ENCODE measurements at places on chromosomes 6 and 20. TPM values are rescaled to one million over a fixed set of nuclear protein-coding genes. Genes with fewer than 3 reads are reported as not detected.

The OARD1 gene
- 29.2 TPM for total RNA-seq

The CD83 gene
- 78.7 TPM for total RNA-seq

The DNMT3B gene
- total RNA-seq: 0.30 TPM

The SAPCD1 gene
- total RNA-seq: 4.2 TPM

The SOX18 gene
- not detected for total RNA-seq

The ASIP gene
- total RNA-seq: not detected

The GNRH2 gene
- total RNA-seq: 0.94 TPM

The LPA gene
- total RNA-seq: not detected

The MDFI gene
- not detected for total RNA-seq

The LKAAEAR1 gene
- not detected for total RNA-seq

The MCHR2 gene
- total RNA-seq: not detected

The PRICKLE4 gene
- total RNA-seq: not detected

The SUMO4 gene
- total RNA-seq: 11.4 TPM

DNA sequence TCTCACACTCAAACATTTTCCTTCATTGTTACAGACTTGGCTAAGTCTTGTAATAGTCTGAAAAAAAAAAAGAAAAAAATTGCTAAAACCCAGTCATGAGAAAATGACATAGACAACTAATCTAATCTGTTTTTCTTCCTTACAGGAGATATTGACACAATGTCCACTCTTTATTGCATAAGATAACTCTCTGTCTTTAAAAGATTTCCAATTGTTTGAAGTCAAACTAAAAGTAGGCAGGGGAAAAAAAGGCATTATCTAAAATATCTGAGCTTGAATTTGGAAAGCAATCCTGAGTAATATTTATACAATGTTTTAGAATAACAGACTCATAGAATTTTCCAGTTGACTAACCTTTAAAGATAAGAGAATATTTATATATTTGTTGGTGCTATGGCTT, 233.0 kb upstream of the CEP162 start:
- DNase-seq: no peak

DNA sequence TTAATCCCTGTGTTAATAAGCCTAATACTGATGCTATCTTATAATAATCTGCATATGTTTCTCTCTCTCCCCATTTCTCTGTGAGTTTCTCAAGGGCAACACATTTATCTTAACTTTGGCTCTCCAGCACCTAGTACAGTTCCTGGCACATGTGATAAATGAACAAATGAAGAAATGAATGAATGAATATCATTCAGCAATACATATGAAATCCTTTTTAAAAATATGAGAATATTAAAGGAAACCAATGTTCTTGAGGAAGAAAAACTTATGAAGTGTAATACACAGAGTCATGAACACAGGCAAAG, 55.9 kb downstream of the PIGU start:
- no peak for DNase-seq

DNA sequence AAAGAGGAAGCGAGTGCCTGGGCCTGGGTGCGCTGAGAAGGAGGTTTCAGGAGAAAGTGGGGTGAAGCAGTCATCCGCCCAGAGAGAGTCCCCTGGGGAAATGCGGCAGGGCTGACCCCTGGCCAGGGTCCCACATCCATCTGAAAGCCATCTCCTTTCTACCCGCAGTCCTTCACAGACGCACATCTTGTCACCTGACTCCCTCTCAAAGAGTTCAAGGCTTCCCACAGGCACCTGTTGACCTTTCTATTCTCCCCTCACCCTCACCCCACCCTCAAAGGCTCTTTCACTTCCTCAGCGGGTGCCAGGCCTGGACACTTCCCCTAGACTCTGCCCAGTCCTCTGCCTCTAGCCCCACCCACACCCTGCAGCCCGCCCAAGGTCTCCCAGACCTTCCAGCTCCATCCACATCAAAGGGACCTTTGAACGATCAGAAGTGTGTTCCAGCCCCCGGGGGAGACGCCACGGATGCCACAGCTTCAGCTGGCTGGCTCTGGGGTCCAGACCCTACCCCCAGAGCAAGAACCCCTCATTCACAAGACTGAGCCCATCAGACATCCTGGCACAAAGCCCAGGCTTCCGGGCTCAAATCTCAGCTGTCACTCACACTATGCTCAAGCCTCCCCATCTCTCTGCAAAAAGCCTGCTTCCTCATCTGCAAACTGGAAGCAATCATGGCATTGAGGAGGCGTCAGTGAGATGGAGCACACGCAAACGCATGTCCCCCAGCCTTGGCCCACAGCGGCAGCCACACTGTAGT, 2.1 kb downstream of the CTSZ start:
- no peak for DNase-seq

GRCh38 chr6:46262928-46263706, 92.3 kb upstream of the ENPP5 start:
- no peak for DNase-seq

DNA sequence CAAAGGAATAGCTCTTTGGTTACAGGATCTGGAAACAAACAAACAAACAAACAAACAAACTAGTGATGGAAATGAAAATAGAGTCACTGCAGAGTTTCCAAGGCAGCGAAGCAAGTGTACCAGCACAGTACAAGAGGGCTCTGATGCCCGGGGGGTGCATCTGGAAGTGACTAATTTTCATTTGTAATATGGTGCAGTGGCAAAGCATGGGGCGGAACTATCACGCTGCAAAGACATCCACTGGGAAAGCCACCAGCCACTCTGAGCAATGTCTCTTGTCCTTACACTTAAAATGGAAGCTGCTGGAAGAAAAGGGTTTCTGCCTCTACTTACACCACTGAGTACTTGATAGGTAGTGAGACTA, 44.4 kb upstream of the NEDD9 start:
- no peak for DNase-seq

DNA sequence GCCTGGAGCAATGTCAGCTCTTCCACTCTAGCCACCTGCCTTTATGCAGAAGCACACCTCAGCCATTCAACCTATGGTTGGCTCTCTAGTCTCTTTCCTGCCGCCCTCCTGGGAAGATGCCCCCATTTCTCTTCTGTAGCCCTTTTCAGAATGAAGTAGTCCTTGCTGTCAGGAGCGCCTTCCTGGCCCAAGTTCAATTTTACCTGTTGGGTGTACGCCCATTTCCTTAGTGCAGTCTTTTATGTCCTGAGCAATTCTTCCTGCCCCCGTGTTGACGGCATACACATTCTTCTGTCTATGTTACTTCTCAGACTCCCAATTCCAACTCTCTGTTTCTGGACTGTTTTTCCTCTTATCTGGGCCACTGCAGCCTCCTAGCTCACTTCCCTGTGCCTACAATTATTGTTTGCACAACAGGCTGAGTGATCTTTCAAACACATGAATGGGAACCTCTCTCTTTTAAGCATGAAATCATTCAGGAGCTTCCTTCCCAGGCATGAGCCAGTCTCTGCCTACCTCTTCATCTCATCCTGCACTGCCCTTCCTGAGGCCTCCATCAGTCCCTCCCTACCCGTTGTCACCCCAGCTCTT, 389.2 kb downstream of the CD83 start:
- DNase-seq: no peak

DNA sequence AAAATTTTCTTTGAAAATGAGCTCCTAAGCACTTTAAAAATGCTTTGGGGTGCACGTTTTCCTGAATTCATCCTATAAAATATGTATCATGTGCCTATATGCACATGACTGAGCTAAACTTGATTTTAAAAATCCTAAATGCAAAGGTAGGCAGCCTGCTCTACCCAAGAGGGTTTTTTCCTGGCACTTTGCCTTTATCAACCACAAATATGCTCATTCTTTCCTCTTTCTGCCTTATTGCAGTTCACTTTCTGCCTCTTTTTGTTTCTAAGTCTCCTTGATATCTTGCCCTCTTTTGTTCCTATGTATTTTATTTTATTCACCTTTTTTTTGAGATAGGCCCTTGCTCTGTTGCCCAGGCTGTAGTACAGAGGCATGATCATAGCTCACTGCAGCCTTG, 229.3 kb downstream of the GRM1 start:
- DNase-seq: no peak

- no peak for DNase-seq
These were observed 119.0 kb upstream of the DST start for GRCh38 chr6:56761651-56762050.

- DNase-seq: no peak
These were observed 45.3 kb downstream of the NINL start for GRCh38 chr20:25539742-25540672.

- DNase-seq: no peak
These were observed 63.1 kb upstream of the IFNGR1 start for GRCh38 chr6:137282254-137282653.

GRCh38 chr20:16432466-16433292, 140.6 kb downstream of the KIF16B start:
- DNase-seq: no peak

DNA sequence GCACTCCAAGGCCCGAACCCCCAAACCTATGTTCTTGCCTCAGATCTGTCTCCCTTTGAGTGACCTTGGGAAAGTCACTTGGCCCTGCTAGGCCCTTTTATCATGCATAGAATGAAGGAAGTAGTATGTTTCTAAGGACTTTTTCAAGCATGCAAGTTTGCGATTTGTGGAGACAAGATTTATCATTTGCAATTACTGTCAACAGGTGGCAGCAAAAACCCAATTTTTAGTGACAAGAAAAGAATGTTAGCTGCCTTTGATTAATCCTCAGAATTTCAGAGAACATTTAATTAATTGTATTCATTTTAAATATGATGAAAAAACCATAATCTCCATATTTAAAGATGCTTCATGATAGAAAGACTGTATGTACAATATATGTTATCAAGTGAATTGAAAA, 28.3 kb upstream of the PREP start:
- no peak for DNase-seq

GRCh38 chr6:160161647-160161986, 40.0 kb downstream of the SLC22A1 start:
- no peak for DNase-seq

GRCh38 chr6:12848964-12849808, 132.6 kb downstream of the PHACTR1 start:
- no peak for DNase-seq

DNA sequence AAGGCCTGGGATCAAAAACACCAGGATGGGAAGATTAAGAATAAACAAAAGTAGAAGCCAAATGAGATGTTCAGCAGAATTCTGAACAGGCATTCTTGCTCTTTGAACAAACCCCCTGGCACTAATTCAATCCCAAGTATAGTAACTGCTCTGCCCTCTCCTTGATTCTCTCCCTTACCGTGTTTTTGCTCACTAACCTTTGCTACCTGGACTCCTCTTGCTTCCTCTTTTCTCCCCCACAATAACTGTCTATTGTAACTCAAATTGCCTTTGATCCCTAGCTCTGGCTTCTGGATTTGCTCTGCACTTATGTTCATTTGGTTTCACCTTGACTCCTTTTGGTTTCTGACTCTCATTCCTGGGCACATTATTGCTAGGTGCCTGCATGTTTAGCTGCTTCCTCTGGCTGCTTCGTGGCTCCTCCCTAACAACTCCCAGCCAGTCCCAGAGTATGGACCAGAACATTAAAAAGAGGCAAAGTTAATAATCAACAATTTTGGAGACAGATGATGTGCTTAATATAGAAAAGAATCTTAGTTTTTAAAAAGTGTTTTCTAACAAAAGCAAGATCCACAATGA, 65.4 kb upstream of the PHIP start:
- no peak for DNase-seq

GRCh38 chr6:113258771-113259170, 598.4 kb upstream of the MARCKS start:
- no peak for DNase-seq

GRCh38 chr6:77106992-77107391, 356.3 kb downstream of the HTR1B start:
- DNase-seq: no peak

DNA sequence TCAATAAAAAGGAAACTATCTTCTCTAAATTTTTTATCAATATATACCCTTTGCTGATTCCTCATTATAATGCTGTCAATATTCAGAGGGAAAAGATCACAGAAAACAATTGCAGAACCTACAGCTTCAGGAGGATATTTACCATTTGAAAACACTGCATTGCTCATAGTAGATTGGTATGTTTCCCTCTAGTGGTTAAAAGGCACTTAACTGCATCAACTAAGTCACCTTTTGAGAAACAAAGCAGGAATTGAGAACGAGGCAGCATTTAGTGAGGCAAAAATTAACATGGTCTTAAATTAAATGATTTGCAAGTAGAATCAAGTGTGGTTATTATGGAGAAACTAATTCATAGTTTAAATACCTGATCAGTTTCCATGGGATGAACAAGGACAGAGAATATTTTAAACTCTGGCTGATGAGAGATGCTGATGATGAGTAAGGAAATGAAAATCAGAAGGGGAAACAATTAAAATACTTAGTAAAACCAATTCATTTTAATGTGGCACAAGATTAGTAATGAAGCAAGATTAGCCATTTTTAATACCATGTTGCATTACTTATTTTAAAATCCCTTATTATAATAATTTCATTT, 642.1 kb downstream of the EPHA7 start:
- no peak for DNase-seq

DNA sequence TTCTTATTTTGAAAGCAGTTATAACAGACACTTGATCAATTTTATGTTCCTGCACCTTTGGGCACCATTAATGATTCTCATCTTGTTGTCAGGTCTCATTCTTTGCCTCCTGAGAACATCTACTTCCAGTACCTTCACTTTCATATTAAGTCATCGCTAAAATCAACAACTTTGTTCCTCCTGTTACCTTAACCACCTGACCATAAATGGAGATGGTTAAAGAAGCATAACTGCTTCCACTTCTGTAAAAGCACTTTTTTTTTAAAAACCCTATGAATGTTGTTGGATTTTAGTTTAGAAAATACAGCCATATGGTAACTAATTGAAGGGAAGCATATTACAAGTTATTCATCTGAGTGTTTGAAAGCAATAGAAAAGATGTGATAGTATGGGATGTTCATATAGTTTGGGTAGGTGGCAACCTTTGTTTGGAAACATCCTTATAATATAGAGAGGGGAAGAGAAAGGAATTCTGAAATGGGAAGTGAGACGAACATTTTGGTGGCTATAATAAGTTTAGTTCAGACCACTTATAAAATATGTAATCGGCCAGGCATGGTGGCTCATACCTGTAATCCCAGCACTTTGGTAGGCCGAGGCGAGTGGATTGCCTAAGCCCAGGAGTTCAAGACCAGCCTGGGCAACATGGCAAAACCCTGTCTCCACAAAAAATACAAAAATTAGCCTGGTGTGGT, 53.9 kb downstream of the AFG1L start:
- DNase-seq: no peak

DNA sequence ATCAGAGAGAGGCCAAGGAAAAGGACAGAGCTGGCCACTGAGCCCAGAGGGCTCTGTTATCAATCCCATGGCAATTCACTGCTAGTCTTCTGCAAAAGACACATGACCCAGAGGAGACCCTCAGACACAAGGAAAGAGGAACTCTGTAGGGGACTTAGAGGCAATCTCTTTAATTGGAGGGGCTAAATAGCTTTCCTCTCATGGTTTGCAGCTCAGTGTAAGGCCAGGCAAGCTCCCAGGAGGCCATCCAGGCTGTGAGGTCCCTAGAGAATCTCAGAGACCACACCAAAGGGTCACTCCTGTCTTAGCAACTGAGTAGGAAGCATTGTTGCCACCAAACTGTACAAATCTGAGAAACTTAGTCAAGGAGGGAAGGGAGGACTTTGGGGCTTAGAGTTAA, 10.0 kb upstream of the HLA-DOA start:
- DNase-seq: no peak

DNA sequence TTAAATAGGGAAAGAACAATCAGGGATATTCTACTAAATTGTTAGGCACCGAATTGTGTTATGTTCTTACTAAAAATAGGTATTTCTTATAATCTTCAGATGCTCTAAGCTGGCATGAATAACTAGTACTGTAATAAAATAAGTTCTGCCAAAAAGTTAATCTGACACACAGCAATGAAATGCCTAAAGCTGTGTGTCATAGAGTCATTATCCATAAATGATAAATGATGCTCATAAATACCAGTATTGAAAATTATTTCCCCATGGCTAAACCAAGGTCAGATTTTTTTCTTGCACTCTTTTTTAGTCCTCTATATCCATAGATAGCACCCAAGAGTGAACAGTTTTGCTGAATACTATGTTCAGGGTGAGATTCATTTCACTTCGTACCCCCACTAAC, 11.7 kb upstream of the PRIM2 start:
- no peak for DNase-seq

Measured in T-helper 17 cell (primary cell).